ENCODE measurements at places on chromosomes 1 and 21.
A peak's percentile ranks its signal among the peaks of the same experiment; 100 is the strongest.

DNA sequence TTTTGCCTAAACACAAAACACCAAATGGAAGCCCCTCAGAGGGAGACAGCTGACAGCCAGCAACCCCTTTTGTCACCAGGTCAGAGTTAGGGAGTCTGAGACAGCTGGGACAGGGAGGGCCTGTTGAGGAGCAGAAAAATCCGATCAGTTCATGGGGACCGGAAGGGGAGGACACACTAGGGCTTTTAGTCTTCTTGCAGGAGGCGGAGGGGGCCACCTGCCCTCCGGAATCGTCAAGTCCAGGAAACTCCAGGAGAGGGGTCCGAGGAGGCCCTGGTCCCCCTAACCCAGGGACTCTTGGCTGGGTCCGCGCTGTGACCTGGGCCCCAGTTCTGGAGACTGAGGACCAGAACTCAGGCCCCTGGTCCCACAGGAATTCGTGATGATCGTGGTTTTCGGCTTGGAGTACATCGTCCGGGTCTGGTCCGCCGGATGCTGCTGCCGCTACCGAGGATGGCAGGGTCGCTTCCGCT is 34.2 kb downstream of the KCNQ4 start:
- no peak for DNase-seq

DNA sequence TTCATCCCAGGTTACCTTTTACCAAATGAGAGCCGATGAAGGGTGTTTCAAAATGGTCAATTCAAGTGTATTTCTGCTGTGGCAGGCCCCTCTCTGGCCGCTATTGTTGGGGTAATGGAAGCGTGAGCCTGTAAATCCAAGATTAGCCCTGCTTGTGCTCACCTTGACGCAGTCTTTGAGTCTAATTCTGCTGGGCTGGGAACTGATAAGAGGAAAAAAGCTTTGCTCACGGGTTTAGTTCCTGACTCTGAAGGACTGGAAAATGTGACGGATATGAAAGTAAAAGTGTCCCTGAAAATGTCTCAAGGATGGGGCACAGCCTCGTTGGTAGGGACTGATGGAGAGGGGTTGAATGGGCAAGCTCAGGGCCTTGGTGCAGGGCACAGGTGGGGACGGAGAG is 125.9 kb upstream of the GALNT2 start:
- DNase-seq = no peak

GRCh38 chr1:162128693-162129356 is 59.3 kb downstream of the NOS1AP start:
- DNase-seq = peak; percentile 39

DNA sequence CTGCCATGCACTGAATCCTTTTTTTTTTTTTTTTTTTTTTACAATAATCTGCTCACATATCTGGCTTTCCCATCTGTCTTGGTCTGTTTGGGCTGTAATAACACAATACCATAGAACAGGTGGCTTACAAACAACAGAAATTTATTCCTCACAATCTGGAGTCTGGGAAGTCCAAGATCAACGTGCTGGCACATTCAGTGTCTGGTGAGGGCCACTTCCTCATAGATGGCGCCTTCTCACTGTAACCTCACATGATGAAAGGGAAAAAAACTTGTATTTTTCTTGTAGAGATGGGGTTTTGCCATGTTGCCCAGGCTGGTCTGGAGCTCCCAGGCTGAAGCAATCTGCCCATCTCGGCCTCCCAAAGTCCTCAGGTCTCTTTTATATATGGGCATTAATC is 13.0 kb upstream of the PARP1 start:
- DNase-seq = no peak

DNA sequence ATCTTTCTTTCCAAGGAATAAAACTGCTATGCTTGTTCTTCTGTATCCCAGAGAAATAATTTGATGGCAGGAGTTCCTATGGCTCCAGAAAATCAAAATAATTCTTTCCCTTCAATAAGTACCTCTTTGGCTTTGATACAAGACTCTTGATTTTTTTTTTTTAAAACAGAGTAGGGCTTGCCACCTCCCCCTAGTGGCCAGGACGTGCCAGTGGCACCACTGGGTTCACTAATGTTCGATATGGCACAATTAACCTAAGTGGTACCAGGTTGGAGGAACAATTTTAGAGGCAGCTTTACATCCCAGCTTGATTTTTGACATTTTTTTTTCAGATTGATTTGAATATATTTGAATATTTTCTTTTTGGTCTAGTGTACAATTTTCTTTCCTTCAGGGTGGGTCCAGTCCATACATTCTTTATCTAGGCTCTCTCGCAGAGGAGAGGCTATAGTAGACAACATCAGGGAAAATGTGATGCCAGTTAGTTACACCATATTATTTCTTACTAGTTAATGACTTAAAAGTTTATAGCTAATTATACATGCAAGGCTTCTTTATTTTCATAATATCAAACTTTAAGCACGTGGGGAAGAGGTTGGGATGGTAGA is 330.9 kb downstream of the S1PR1 start:
- DNase-seq = no peak

- DNase-seq = no peak
Observed at GRCh38 chr1:115286431-115287205, 51.4 kb downstream of the NGF start.

- no peak for DNase-seq
Observed at GRCh38 chr1:19079541-19080472, 123.3 kb upstream of the IFFO2 start.

DNA sequence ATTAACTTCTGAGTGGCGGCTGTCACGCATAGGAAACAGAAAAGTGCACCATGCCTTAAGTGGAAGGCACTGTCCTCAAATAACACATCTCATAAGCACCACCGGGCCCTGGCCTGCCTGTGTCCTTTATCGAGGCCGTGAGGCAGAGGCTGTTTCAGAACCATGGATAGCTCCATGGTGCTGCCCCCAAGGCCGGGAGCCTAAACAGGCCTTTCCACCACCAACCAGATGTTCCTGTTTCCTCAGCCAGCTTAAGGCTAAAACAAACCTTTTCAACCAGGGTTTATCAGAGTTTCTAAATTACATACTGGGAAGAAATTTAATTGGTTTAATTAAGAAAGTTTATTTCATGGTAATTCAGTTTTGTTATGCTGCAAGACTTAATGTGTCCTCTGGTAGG is 114.4 kb downstream of the DMRTA2 start:
- no peak for DNase-seq

DNA sequence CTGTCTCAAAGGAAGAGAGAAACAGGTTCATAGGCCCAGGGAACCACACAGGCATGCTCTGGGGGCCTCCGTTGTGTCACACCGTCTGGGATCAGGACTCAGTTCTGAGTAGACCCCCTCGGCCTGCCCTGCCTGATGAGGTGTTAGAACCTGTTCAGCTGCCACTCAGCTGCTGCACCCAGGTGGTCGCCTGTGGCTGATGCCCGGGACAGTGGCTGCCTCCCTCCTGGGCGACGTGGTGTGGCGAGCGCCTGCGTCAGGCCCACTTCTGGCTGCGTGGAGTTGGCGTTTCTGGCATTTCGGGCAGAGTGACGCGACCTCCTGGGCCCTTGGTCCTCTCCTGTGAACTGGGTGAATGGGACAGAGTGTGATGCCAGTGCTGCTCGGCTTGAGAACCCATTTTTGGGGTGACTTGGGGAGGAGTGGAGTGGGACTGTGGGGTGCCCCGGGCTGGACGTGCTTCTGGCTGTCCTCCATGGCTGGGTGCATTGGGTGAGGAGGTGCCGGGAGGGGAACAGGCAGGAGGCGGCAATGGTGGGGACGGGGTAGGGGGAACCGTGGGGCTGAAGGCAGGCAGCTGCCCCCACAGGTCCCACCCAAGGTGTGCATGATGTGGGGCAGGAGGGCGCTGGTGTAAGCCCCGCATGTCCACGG is 10.8 kb downstream of the CFAP410 start:
- no peak for DNase-seq

DNA sequence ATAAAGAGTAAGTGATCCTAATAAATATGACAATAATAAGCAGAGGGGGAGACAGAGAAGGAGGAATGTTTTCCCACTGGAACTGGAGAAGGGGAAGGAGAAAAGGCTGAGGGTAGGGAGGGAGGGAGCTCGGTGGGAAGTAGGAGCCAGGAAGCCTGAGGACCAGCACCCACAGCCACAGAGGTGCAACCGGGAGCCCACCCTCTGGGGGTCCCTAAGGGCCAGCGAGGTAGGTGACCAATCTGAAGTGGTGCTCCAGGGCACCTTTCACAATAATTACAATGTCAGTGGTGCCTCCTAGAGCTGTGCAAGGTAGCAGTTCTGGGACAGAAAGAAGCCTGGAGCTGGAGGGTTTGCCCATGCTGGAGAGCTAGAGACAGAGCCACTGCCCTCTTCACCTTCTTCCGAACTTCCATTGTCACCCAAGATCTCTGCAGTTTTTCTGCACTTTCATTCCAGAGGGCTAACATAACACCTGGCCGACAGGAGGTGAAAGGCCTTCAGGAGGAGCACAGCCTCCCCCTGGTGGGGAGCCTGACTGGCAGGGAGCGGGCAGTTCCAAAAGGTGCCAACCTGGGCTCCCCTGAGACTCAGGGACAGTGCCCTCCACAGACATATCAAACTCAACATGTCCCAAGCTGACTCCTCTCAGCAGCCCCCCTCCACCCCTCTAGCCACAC is 4.1 kb upstream of the AHCYL1 start:
- no peak for DNase-seq

DNA sequence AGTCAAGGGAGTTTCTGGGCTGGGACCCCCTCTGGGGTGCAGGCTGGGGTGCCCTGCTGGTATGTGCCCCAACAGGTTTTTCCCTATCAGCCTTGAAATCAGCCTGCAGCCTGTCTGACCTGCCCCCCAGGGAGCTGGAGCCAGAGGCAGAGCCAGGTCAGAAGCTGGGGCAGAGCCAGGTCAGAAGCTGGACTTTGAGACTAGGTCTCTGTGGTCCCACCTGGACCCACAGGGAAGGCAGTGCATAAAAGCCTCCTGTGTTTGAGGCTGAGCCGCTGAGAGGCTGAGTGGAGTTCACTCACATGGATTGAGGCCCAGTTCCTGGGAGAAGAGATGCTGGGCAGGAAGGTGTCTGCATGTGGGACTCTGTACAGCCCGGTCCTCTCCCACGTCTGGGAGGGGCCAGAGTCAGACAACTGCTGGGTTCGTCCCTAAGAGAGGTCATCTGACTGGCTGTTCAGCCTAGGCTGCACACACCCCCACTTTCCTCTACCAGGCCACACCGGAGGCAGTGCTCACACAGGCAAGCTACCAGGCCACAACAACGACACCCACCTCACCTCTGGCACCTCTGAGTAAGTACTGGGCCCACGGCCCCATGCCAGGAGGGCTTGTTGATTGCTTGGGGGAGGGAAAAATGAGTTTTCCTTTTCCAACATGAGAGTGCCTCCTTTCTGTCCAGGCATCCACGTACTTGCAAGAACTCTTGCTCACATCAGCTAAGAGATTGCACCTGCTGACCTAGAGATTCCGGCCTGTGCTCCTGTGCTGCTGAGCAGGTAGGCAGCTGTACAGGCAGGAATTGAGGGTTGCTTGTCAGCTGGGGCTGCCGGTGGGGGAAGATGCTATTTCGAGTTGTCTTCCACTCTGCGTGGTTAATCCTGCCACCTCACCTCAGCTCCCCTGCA is at the start of gene ANXA9:
Gene ANXA9, plus strand, starts transcription at position 488 of the 908 bp plus-strand sequence. CDS start 814 bp downstream, outside the sequence.
- no peak for DNase-seq

DNA sequence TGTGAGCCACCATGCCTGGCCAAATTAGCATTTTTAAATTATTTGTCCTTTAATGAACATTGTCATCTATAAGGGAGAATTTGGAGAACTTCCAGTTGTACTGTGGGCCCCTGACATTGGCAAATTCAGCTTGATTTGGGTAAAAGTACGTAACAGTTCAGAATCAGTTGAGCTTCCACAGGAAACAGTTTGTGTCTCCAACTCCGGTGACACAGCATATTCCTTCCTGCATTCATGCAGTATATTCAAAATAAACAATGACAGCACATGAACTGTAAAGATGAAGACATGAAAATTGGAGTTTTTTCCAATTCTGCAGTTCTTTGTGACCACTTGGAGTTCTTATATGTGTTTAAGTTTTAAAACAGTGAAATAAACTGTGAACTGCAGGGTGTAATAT is 28.2 kb downstream of the RNF220 start:
- DNase-seq = no peak

- no peak for DNase-seq
Observed at GRCh38 chr1:226429858-226430715, 22.2 kb upstream of the PARP1 start.

- no peak for DNase-seq
Observed at GRCh38 chr1:164643018-164643417, 84.0 kb downstream of the PBX1 start.

DNA sequence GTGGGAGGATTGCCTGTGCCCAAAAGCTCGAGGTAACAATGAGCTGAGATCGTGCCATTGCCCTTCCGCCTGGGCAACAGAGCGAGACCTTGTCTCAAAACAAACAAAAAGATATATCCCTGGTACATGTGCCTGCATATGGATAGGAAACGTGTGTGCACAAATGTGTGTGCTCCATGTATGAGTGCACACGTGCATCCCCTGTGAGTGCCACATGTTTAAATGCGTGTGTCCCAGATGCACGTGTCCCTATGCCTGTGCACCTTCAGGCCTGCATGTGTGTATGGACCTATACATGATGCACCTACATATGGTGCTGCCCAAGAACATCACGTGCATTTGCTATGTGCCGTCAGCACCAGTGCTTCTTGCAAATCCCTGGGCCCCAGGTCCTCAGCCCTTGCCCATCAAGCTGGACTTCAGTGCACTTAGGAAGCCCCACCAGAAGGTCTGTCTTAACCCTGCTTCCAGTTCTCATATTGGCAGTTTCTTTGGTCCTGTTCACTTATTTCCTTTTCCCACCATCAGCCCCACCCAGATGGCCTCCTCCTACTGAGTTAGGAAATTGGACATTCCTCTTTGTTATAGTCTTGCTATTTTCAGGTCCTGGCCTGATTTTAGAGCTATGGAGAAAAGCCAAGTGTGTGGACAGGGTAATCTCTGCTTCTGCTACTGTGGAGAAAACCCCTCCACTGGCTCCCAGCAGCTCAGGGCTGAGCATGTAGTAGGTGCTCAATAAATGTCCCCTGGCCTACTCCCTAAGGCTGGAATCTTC is 15.4 kb downstream of the TIE1 start:
- DNase-seq = no peak

GRCh38 chr1:204257446-204257845 is 43.7 kb upstream of the GOLT1A start:
- no peak for DNase-seq

- no peak for DNase-seq
Observed at GRCh38 chr1:88350648-88351047, 333.4 kb upstream of the PKN2 start.

DNA sequence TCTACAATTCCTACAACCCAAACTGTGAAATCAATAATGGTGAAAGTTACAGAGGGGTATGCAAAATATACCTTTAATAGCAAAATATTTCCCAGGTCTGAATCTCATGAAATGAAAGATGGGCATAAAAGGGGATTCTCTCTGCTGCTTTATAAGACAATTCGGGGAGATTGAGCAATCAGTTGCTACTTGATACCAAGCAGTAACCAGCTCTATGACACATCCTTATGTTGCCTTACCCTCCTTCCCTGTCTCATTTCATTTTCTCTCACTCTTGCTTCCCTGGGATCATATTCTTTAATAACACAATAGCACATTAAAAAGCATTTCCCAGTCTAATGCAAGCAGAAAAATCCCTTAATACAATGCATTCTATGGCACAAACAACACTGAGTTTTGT is 29.0 kb downstream of the ZSWIM5 start:
- no peak for DNase-seq

All from esophagus muscularis mucosa (tissue), 4 donors.